ENCODE measurements at places on chromosomes 5 and 9. TPM values are rescaled to one million over a fixed set of nuclear protein-coding genes. Genes with fewer than 3 reads are reported as not detected.

ADAMTSL2 gene
- total RNA-seq = not detected

KCNV2 gene
- not detected for total RNA-seq

SLC9A3 gene
- total RNA-seq = 2.2 TPM

FBXO10 gene
- total RNA-seq = 7.3 TPM

SH3RF2 gene
- 2.4 TPM for total RNA-seq

ZNF608 gene
- 0.81 TPM for total RNA-seq

OCLN gene
- total RNA-seq = 9.0 TPM

DMRT3 gene
- not detected for total RNA-seq

ARID3C gene
- total RNA-seq = 0.17 TPM

MFAP3 gene
- total RNA-seq = 22.8 TPM

PLEKHG4B gene
- 1.8 TPM for total RNA-seq

ITGA1 gene
- total RNA-seq = 2.0 TPM

FAM153A gene
- not detected for total RNA-seq

TPPP gene
- 6.6 TPM for total RNA-seq

CCNO gene
- 7.5 TPM for total RNA-seq

FOXD4L6 gene
- total RNA-seq = 0.06 TPM

Measured in A549 treated with AZD2906 at 1 μM for 4 hours (cell line).